ENCODE measurements at places on chromosomes 5 and 9. TPM values are rescaled to one million over a fixed set of nuclear protein-coding genes. Genes with fewer than 3 reads are reported as not detected.

DNA sequence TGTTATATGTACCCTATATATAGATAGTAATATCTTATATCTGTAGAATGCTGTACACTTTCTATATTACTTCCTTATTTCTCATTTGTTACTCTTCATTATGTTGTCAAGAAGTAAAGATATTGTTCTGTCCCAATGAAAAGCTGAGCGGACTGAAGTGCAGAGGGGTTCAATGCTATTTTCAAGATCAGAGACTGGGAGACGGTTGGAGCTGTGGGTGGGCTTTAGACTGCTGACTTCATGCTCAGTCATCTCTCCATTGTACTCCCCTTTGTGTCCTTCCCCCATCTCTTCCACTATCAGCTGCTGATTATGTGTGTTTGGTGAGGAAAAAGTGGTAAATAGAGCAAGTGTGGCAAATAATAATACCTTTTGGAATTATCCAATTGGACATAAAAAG is 532.3 kb upstream of the ZNF608 start:
- H3K4me3 ChIP-seq = no peak overlapping the region
- no peak for DNase-seq
- H3K27ac ChIP-seq = no peak overlapping the region

GRCh38 chr9:137816531-137817235 is 60.9 kb upstream of the CACNA1B start:
- DNase-seq = no peak
- H3K4me1 ChIP-seq = no peaks in the 10 kb centered on the region
- H3K4me3 ChIP-seq = no peak overlapping the region
- H3K27ac ChIP-seq = no peak overlapping the region

TEX48 gene
- not detected for total RNA-seq

TSLP gene
- total RNA-seq = 0.58 TPM

DNA sequence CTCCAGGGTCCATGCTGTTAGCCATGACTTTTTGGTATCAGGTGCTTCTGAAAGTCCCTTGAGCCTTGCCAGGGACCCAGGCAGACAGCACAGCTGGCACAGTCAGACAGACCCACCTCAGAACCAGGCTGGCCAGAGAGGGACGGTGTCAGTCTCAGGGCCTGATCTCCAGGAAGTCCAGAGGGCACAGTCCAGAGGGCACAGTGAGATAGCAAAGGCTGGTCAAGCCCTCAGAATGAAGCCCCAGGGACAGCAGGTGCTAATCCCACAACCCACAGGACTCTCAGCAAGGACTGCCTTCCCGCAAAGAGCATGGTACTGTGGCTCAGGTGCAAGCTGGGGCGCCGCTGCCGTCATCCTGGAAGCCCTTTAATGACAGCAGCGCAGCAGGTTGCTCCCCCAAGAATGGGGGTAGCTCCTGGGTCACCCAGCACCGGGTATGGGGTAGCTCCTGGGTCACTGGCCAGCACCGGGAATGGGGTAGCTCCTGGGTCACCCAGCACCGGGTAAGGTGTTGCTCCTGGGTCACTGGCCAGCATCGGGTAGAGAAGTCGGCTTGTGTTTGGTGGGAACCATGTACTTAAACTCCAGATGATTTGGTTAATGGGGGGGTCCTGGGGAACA is 105.6 kb upstream of the PHYKPL start:
- DNase-seq = no peak
- H3K4me1 ChIP-seq = no peaks in the 10 kb centered on the region
- no peaks in the 10 kb centered on the region for H3K27me3 ChIP-seq
- H3K4me3 ChIP-seq = no peak overlapping the region
- no peak overlapping the region for H3K27ac ChIP-seq
- H3K36me3 ChIP-seq = no peaks in the 10 kb centered on the region

DNA sequence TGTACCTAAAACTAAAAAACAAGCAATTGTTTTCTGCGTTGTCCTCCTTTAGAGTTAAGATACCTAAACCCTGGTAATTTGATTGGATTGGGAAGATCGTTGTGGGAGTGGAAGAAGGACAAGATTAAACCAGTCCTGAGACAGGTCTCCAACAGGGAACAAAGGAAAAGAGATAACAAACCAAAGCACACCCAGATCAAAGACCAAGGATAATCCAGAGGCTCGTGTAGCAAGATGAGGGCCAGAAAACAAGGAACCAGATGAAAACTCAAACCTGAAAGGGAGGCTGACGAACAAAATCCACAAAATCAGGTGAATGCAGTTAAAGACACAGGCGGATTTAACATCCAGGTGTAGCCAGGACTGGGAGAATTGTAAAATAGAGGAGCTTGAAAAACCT is 618.1 kb downstream of the SLCO4C1 start:
- H3K4me3 ChIP-seq = no peak overlapping the region
- DNase-seq = no peak
- no peak overlapping the region for H3K27ac ChIP-seq

- no peak overlapping the region for H3K4me3 ChIP-seq
- DNase-seq = no peak
- H3K27ac ChIP-seq = no peak overlapping the region
- H3K27me3 ChIP-seq = no peaks in the 10 kb centered on the region
- H3K36me3 ChIP-seq = no peaks in the 10 kb centered on the region
These were observed 298.2 kb downstream of the CD180 start for GRCh38 chr5:66898241-66898995.

CDH10 gene
- total RNA-seq = not detected

FOXI1 gene
- not detected for total RNA-seq

GRCh38 chr9:38233796-38234355 is 158.6 kb upstream of the ALDH1B1 start:
- H3K27ac ChIP-seq = no peak overlapping the region
- no peak for DNase-seq
- H3K27me3 ChIP-seq = no peaks in the 10 kb centered on the region
- no peaks in the 10 kb centered on the region for H3K36me3 ChIP-seq
- no peak overlapping the region for H3K4me3 ChIP-seq

Data from gastrocnemius medialis (tissue), 4 donors.